Right lobe of liver (tissue), 6 donors: ENCODE measurements at places on chromosomes 16 and 17.

DNA sequence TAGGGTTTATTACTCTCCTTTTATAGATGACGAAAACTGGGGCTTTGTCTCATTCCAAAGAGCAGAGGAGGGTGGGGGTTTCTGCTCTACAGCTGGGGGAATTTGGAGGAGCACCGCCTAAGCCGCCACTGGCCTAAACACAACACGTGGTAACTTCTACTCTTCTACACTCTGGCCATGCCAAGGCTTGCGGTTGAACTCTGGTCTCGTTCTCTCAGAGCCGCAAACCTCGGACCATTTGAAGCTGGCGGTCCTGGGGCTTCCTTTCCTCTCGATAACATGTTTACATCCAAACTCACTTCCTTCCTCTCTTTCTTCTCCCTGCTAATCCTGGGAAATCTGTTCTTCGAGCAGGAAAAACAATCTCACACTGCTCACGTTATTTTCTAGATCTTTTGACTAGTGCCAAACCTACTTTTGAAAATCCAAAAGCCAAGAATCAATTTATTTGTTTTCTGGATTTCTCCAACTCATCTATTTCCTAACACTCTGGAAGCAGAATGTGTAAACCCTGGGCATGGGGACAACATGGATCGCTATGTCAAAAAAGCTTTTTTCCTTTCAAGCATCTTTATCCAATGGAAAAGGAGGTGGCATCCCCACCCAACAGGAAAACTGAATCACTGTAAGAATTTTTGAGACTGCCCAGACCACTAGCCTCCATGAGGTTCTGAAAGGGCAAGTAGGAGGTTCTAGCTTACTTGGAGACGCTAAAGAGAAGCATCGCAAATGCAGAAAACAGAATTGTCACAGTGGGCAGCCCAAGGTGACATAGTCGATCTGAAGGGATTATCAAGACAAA is 13.6 kb upstream of the EEF2K start:
- H3K36me3 ChIP-seq, result no peaks in the 10 kb centered on the region
- peak overlapping the region; percentile 6 for H3K4me3 ChIP-seq
- peaks cover 14% of the 10 kb centered on the region for H3K4me1 ChIP-seq
- peak overlapping the region; percentile 87 for H3K27ac ChIP-seq
- peak; percentile 90 for DNase-seq

DNA sequence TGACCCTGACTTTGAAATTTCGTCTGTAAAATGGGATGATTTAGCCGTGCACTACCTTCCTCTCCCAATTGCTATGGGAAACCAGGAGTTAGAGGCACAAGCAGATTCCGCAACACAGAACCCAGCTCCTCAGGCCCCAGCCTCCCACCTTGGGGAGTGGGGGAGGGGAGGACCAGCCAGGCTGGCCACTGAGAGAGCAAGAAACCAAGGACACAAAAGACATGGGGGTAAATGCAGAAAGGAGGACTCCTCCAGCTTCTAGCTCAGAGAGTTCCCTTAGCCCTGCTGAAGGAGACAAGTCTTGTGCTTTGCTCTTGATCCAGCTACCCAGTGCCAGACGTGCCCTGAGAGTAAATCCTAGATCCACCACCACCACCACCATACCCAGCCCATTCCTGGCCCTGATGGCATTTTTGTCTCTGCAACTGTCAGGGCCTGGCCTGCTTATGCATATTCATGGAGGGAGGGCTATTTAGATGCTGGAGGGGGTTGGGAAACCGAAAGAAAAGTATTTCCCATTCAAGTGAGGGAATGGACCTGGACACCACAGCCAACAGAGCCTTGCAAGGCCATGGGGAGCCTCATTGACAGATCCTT is 25.9 kb downstream of the PITPNM3 start:
- no peak for DNase-seq
- H3K36me3 ChIP-seq, result no peaks in the 10 kb centered on the region
- H3K4me1 ChIP-seq, result no peaks in the 10 kb centered on the region
- no peak overlapping the region for H3K27ac ChIP-seq
- no peak overlapping the region for H3K4me3 ChIP-seq

DNA sequence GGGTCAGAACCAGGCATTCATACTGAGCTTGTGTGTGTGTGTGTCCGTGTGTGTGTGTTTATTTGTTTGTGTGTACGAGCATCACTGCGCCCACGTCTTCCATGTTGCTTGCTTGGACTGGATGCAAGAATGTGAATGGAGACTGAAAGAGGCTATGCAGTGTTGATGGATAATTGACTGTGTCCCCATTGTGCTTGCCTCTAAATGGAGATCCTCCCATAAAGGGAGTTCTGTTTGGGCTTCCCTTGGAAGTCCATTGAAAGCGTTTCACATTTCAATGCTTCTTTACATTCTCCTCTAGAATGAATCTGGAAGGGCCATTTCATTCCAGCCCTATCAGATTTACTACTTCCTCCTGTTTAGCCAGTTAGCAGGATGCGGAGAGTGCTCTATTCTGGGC is 124.0 kb downstream of the GP2 start:
- H3K27me3 ChIP-seq, result no peaks in the 10 kb centered on the region
- H3K27ac ChIP-seq, result no peak overlapping the region
- no peaks in the 10 kb centered on the region for H3K4me1 ChIP-seq

- H3K4me1 ChIP-seq, result no peaks in the 10 kb centered on the region
- H3K36me3 ChIP-seq, result no peaks in the 10 kb centered on the region
- no peaks in the 10 kb centered on the region for H3K27me3 ChIP-seq
- H3K27ac ChIP-seq, result no peak within 1 kb of the TSS
- DNase-seq, result no peak
These were observed at the start of gene SHISA6 for GRCh38 chr17:11240841-11241610. Gene SHISA6 (plus strand): TSS chr17:11241213.

DNA sequence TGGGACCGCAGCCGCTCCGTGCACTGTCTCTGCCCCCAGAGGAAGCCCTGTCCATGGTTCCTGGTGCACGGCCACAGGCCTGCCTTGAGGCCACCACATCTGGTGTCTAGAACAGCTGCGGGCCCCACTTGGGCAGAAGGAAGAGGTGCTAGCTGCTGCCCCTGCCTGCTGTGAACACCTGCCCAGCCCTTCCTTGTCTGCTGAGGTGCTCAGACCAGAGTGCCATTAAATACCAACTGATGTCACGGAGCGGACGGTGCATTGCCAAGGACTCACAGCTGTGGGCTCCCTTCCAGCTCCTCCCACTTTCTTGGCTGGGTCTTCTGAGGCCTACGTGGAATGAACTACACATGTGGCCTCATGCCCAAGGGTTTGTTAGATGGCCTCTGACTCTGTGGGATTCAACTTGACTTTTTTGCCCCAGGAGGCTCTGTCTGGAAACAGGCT is 146.1 kb downstream of the RAB11FIP4 start:
- H3K4me3 ChIP-seq, result no peak overlapping the region
- H3K27ac ChIP-seq, result no peak overlapping the region
- H3K27me3 ChIP-seq, result no peaks in the 10 kb centered on the region
- H3K4me1 ChIP-seq, result no peaks in the 10 kb centered on the region
- H3K36me3 ChIP-seq, result no peaks in the 10 kb centered on the region

DNA sequence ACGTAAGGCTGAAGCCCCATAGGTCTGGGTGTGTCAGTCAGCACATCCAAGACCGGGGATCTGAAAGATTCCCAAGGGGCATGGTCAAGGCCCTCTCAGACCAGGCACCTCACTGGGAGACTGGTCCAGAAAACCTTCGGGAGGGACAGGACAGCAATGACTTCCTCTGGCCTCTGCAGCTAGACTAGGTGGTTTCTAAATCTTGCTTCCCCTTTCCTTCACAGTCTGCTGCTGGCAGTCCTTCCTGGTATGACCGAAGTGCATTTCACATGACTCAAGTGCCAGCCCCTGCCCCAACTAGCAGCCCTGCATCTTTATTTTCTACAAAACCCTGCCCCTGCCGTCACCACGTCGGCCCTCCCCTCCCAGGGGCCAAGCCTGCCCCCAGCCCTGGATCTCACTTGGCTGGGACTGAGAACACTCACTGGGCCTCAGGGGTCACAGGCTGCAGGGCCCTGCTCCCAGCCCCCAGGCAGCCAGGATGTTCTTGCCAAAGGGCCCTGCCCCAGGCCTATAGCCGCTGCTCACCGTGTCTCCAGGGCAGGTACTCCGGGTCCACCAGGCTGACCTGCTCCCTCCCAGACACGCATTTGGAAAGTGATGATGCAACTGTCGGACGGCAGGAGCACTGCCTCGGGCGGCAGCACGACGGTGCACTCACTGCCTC is 18.3 kb downstream of the POLR3K start:
- H3K36me3 ChIP-seq, result no peaks in the 10 kb centered on the region
- H3K4me1 ChIP-seq, result no peaks in the 10 kb centered on the region
- DNase-seq, result no peak
- H3K4me3 ChIP-seq, result no peak overlapping the region
- H3K27ac ChIP-seq, result no peak overlapping the region

GRCh38 chr17:45318561-45319230 is 1.9 kb upstream of the MAP3K14 start:
- peaks cover 23% of the 10 kb centered on the region for H3K4me1 ChIP-seq
- H3K36me3 ChIP-seq, result no peaks in the 10 kb centered on the region
- no peak for DNase-seq

DNA sequence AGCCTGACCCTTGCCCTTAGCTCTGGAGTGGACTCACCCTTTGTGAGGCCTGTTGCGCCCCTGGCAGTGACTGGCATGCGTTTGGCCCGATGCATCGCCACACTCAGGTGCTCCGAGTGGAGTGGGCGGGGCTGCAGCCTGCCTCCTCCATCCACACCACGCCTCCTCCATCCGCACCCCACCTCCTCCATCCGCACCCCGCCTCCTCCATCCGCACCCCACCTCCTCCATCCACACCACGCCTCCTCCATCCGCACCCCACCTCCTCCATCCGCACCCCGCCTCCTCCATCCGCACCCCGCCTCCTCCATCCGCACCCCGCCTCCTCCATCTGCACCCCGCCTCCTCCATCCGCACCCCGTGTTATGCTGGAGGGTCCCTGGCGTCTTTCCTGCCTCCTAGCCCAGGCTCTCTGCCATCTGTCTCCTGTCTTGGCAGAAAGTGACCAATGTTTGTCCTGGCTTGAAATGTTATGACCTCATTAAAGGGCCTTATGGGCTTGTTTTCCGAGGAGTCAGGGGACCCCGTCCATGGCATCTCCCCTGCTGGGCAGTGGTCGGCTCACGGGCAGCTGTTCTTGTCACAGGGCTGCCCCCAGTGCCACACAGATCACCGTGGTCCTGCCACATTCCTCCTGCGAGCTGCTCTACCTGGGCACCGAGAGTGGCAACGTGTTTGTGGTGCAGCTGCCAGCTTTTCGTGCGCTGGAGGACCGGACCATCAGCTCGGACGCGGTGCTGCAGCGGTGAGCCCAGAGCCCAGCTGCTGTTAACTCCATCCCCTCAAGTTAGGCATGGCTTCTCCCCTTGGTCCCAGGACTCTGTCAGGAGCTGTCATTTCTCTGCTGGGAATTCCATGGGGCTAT is 28.7 kb upstream of the MYO15B start:
- H3K4me3 ChIP-seq, result no peak overlapping the region
- H3K27me3 ChIP-seq, result no peaks in the 10 kb centered on the region
- peaks cover 8% of the 10 kb centered on the region for H3K36me3 ChIP-seq
- DNase-seq, result no peak
- H3K27ac ChIP-seq, result peak overlapping the region; percentile 90

DNA sequence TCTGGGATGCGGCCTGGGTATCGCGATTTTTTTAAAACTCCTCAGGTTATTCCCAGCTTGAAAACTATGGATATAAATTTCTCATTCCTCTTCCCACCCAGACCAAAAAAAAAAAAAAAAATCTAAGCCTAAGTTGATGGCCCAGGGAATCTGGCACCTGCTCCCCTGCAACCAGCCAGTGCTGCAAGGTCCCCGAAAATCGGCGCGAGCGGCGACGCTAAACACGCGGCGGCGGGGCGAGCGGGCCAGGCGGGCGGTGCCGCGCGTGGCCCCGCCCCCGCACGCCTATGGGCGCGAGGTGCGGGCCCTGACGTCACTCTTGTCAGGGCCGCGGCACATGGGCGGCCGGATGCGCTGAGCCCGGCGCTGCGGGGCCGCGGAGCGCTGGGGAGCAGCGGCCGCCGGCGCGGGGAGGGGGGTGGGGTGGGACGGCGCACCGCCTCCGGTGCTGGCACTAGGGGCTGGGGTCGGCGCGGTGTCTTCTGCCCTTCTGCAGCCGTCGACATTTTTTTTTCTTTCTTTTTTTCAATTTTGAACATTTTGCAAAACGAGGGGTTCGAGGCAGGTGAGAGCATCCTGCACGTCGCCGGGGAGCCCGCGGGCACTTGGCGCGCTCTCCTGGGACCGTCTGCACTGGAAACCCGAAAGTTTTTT is at the start of gene HLF:
Gene HLF (plus strand): TSS at position 316 of the 654 bp plus-strand sequence. CDS start 525 bp downstream, outside the sequence.
- H3K27me3 ChIP-seq, result no peaks in the 10 kb centered on the region
- no peaks in the 10 kb centered on the region for H3K36me3 ChIP-seq
- H3K27ac ChIP-seq, result peak within 1 kb of the TSS; percentile 88
- DNase-seq, result peak; percentile 90
- peaks cover 17% of the 10 kb centered on the region for H3K4me1 ChIP-seq
- H3K4me3 ChIP-seq, result peak within 1 kb of the TSS; percentile 67

- H3K27ac ChIP-seq, result no peak overlapping the region
- H3K36me3 ChIP-seq, result no peaks in the 10 kb centered on the region
- no peak overlapping the region for H3K4me3 ChIP-seq
- no peak for DNase-seq
These were observed 16.8 kb upstream of the RMI2 start for GRCh38 chr16:11328172-11329070.

DNA sequence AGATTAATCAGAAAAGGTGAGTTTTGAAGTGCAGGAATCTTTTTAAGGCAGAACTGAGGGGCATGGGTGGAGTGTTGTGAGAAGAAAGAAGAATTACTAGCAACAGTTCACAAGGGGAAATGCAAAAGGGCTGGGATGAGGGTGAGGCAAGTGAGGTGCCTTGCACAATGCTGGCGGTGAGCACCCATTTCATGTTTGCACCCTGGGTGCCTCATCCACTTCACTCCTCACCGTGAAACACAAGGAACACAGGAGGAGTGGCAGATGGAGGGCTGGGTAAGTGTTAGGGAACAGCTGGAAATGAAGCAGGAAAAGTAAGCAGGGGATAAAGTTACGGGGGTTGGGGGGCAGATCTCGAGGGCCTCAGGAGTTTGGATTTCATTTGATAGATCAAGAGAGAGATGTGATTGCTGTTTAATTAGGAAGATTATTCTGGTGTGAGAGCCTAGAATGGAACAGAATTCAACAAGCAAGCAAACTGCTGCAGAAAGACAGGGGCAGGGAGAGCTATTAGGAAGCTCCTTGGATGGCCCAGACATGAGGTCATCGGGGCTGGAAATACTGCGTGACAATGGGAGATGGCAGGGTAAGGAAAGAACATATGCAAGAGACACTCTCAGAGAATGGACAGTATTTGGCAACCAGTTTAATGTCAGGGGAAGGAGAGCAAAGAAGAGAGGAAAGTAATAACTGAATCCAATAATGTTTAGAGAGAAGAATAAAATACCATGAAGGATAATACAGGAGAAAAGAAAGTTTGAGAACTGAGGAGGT is 8.3 kb upstream of the HEATR6 start:
- H3K4me3 ChIP-seq, result no peak overlapping the region
- no peak overlapping the region for H3K27ac ChIP-seq
- no peaks in the 10 kb centered on the region for H3K27me3 ChIP-seq
- H3K4me1 ChIP-seq, result no peaks in the 10 kb centered on the region
- no peaks in the 10 kb centered on the region for H3K36me3 ChIP-seq

GRCh38 chr17:7444682-7445618 is at the start of gene CHRNB1:
Gene CHRNB1 (plus strand): TSS chr17:7445061. CDS start chr17:7445128, 67 bp downstream.
- no peak within 1 kb of the TSS for H3K27ac ChIP-seq
- DNase-seq, result peak; percentile 93
- no peaks in the 10 kb centered on the region for H3K36me3 ChIP-seq
- H3K27me3 ChIP-seq, result no peaks in the 10 kb centered on the region
